ENCODE measurements at places on chromosomes 4 and X. TPM values are rescaled to one million over a fixed set of nuclear protein-coding genes. Genes with fewer than 3 reads are reported as not detected.

GRCh38 chr4:141580523-141580922 is 55.9 kb upstream of the IL15 start:
- DNase-seq, result no peak

DNA sequence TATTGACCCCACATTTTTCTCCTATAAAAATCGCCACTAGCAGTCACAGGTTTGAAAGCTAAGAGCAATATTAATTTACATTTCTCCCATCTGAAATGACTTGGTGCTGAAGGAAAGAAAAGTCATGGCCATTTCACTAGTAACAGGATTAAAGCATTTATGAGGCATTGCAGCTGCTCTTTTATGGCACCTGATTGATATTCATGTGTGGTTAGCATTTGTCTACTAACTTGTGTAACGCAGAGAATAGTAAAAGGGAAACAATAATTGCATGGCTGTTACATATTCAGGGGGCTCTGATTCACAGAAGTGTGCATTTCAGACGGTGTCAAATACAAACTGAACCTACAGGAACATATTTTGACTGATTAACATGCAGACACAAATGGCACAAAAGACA is 5.2 kb downstream of the PCDH19 start:
- DNase-seq, result no peak

- DNase-seq, result peak; percentile 21
These were observed 34.7 kb downstream of the FRMPD3 start for GRCh38 chrX:107484002-107484726.

NONO gene
- polyA plus RNA-seq, result 466 TPM

DNA sequence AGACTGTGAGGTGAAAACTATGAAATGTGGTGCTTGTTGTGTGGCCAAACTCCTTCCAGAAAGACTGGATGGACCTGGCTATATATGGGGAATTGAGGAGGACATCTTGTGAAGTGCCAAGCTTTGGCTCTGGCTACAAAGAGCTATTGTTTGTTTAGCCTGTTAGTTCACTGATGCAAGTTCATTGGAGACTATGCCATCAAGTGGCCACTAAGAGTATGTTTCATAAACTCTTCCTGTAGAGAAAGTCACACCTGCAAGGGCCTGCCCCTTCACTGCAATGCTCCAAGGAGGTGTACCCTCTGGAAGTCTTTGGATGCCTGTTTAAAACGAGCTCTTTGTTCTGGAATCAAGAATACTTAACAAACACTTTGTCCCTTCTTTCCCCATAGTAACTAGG is 382.0 kb downstream of the GABRG1 start:
- DNase-seq, result no peak

DNA sequence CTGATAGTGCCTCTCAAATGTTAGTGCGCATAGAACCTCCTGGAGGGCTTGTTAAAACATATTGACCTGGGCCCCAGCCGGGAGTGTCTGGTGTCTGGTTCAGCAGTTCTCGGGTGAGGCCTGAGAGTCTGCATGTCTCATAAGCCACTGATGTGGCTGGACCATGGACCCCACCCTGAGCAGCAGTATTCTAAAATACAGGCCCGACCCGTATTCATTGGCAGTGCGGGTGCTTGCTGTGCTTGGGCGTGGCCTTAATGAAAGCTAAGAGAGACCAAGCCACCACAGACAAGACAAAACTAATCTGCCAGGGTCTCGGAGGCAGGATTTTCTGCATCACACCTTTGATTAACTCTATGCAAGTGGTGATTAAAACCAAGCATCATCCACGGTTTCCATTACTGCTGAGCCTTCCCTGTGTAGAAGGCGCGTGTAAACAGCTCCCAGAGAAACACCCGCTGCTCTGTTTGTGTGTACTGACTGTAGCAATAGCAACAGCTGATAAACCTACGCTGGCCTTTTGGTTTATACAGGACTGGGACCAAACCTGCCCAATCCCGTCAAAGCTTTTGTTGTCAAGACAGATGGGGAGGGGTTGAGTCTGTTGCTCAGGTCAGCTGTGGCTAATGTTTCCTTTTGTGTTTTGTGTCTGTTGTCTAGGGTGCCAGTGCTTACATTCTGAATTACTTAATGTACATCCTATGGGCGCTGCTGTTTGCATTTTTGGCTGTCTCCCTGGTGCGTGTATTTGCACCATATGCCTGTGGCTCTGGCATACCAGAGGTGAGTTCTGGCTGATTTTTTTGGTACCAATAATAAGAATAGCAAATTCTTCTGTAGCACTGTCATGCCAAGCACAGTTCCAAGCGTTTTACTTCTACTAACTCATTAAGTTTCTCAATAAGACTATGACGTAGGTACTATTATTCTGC is 40.8 kb downstream of the CLCN4 start:
- DNase-seq, result no peak

- no peak for DNase-seq
These were observed 47.7 kb downstream of the PHKA1 start for GRCh38 chrX:72666451-72666850.

DNA sequence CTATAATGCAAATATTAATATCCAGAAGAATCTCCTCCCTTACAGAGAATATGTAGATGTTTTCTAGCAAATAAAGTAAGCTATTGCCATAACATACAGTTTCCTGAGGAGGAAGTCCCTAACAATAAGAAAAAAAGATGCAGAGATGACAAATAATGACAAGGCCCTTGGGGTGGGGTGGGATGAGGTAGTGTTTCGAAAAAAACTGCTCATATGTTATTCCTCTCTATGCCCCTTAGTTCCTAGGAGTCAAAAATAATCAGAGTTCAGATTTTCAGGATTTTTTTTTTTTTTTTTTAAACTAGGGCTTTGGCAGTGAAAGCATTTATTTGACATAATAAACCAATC is 99.0 kb downstream of the ZAR1 start:
- DNase-seq, result no peak

- peak; percentile 24 for DNase-seq
These were observed 30.7 kb downstream of the SPARCL1 start for GRCh38 chr4:87498446-87498900.

GAGE12E gene
- polyA plus RNA-seq, result not detected

PDZD4 gene
- 6.9 TPM for polyA plus RNA-seq

SRPK3 gene
- 1.7 TPM for polyA plus RNA-seq

KIAA1210 gene
- polyA plus RNA-seq, result 10.6 TPM

SMIM43 gene
- polyA plus RNA-seq, result 1.3 TPM

GRCh38 chr4:47786958-47787370 is 50.9 kb downstream of the CORIN start:
- DNase-seq, result no peak

DNA sequence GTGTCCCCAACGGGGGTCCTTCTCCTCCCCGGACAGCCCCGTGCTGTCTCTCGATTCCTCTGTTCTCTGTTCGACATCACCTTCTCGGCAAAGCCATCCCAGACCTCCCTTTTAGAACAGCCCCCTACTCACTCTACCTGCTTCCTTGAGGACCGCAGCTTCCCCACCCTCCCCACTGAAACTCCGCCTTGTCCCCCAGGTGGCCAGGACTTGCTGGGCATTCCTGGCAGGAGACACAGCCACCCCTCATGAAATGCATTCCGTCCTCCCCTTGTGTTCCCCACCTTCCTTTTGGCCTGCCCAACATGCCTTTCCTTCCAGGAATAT is 34.8 kb upstream of the GPR78 start:
- no peak for DNase-seq

EDNRA gene
- 73.8 TPM for polyA plus RNA-seq

GRCh38 chr4:128159967-128160366 is 98.9 kb downstream of the LARP1B start:
- DNase-seq, result no peak

- DNase-seq, result no peak
These were observed 333.8 kb upstream of the PCDH7 start for GRCh38 chr4:30386266-30386895.

GRCh38 chr4:54723820-54724219 is 66.1 kb downstream of the KIT start:
- DNase-seq, result no peak

DNA sequence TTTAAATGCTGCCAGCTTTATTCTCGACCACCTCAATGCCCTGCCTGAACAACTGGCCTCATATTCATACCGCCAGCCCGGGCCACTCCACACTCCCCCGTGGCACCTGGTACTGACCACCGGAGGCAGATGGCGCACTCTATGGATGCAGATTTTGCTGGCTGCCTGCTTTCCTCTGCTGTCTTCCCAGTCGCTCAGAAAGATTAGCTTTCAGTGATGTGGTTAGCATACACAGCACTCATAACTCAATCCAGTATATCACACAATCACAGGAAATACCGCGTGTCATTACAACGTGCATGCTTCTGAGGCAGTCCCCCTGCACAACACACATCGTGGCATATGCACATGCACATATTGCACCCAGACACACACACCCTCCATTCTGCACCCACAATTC is 147.2 kb upstream of the BCOR start:
- DNase-seq, result no peak

PRICKLE3 gene
- polyA plus RNA-seq, result 6.2 TPM

GRCh38 chrX:67787196-67787595 is 243.4 kb downstream of the AR start:
- no peak for DNase-seq

ZNF280C gene
- 7.7 TPM for polyA plus RNA-seq

FGG gene
- polyA plus RNA-seq, result 25.0 TPM

Data from left renal pelvis (tissue), 4 donors.